HFF-Myc (cell line): ENCODE measurements at places on chromosomes 2 and 18.
A peak's percentile ranks its signal among the peaks of the same experiment; 100 is the strongest.

- peak; percentile 67 for DNase-seq
Observed at GRCh38 chr2:144801766-144802165, 281.8 kb upstream of the ZEB2 start.

- peak; percentile 29 for DNase-seq
Observed at GRCh38 chr2:48114256-48114655, 208.0 kb upstream of the FBXO11 start.

- no peak for DNase-seq
Observed at GRCh38 chr2:164917296-164917903, 37.9 kb downstream of the SLC38A11 start.

- DNase-seq: no peak
Observed at GRCh38 chr2:203451689-203452088, 83.4 kb downstream of the RAPH1 start.

- no peak for DNase-seq
Observed at GRCh38 chr2:105080461-105080860, 42.6 kb downstream of the MRPS9 start.

DNA sequence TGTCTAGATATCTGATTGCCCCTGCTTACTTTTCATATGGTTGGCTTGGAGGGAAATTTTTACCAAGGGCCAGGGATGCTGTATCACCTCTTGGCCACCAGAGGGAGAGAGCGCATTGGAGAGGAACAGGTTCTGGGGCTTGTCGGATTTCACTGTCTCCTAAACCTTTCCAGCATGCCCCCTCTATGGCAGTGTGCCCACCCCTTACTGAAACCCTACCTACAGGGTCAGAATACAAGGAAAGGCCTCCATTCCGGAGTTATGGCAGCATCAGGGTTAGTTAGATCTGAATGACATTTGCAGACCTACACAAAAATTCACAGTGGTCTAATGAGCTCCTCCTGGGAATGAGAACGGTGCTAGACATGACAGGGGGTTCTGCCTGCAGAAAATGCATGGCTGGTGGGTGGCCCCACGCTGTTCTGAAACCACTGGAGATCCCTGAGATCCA, 5.8 kb downstream of the SLC14A2 start:
- no peak for DNase-seq

- DNase-seq: no peak
Observed at GRCh38 chr2:34070196-34070595, 471.1 kb upstream of the FAM98A start.

GRCh38 chr2:107595285-107595684, 231.4 kb upstream of the RGPD4 start:
- no peak for DNase-seq
